Stimulated activated CD4-positive, alpha-beta T cell treated with anti-CD3 and anti-CD28 coated beads, Interleukin-1b, Interleukin-23, amount 100 ng/mL, for 1 hour (primary cell): ENCODE measurements at places on chromosomes 16 and 17.

- no peak for DNase-seq
Measured at GRCh38 chr17:34843682-34844081, 117.6 kb downstream of the CCT6B start.

GRCh38 chr17:7109461-7110322 is 4.9 kb downstream of the ASGR2 start:
- no peak for DNase-seq

- DNase-seq: no peak
Measured at GRCh38 chr16:19815418-19815817, 69.2 kb downstream of the GPRC5B start.

DNA sequence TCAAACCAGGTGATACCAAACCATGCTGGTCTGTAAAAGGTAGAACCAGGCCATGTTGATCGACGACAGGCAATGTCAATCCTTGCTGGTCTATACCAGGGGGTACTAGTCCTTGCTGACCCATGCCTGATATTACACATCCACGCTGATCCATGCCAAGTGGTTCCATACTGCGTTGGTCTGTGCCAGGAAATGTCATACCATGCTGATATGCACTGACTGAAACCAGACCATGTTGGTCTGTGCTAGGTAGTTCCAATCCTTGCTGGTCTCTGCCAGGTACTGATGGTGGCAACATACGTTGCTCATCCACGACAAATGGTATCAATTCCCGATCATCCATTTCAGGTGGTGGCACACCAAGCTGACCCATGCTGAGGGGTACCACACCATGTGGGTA is 15.0 kb downstream of the QRICH2 start:
- DNase-seq: no peak

DNA sequence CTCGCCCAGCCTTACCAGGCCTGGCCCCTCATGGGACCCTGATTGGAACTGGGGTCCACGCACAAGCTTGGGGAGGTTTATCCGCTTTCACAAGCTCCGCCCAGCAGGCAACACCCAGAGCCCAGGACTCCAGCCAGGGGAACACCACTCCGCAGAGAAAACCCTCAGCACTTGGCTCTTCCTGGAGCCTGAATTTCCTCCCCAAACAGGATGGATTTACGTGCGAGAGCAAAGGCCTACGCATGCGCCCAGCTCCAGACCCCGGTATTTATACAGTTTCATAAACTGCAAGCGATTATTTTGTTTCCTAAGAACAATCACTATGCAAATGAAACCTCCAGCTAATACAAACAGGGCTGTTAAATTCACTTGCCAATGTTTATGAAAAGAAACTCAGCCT is 22.8 kb downstream of the ZNF423 start:
- no peak for DNase-seq

DNA sequence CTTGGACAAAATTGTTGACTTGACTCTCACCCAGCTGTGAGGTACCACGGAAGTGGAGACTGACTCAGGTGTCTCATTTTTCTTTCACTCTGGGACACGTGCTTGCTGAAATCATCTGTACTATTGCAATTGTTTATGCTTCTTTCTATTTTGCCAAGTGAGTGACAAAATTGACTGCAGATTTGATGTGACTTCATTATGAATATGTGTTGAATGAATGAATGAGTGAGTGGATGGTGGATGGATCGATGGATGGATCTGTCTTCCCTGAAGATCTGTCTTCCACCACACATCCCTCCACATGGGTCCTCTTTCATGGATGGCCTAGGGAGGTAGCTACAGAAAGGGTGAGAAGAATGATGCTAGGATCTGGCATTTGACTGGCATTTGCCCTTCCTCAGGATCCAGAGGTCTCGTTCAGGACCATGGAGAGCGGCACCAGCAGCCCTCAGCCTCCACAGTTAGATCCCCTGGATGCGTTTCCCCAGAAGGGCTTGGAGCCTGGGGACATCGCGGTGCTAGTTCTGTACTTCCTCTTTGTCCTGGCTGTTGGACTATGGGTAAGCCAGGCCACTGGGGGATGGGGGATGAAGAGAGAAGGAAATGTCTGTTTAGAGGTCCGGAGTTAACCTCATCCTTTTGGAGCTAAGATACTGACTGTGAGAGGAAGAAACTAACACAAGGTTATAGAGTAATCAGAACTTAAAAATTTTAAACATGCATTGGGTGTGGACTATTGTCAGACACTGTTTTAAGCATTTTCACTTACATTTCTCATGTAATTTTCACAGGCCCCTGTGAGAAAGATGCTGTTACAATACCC is 12.7 kb downstream of the SLC5A11 start:
- DNase-seq: no peak

GRCh38 chr16:81823111-81823510 is 44.0 kb downstream of the PLCG2 start:
- DNase-seq: no peak

DNA sequence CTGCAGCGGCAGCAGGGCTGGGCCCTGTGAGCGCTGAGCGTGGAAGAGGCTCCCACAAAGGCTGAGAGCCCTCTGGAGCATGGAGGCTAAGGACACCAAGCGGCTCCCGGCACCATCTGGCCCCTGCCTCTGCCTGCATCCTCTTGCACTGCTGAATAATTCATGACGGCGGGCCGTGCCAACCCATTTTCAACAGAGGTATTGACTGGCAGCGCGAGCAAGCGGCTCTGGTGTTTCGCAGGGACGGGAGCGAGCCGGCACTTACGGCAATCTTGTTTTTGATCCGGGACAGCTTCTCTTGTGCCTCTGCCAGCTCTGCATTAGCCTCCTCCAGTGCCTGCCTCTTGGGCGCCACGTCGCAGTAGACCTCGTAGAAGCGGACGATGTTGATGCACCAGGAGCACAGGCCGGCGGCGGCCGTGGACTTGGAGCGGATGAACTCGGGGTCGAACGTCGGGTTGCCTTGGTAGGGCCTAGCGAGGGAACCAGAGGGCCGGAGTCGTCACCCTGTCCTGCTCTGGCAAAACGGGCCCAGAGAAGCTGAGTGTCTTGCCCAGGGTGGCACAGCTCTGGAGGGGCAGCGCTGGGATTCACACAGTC is 80.4 kb downstream of the PGS1 start:
- no peak for DNase-seq

- DNase-seq: no peak
Measured at GRCh38 chr17:10290041-10290440, 82.8 kb downstream of the MYH13 start.
